Right hindlimb (tissue), 1 donor: ENCODE measurements at places on chromosomes 2 and 18.

DNA sequence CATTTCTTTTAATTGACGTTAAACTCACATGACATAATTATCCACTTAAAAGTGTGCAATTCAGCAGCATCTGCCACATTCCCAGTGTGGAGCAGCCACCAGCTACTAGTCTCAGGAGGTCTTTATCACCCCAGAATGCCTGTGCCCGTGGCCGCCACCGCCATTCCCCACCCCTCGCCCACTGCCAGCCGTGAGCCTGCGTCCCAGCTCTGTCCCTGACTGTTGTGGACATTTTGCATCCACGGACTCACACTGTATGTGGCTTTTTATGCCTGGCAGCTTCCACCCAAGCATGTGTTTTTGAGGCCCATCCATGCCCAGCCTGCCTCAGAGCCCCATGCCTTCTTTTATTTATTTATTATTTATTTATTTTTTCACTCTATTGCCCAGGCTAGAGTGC is 9.2 kb downstream of the BOK start:
- no peak for DNase-seq

DNA sequence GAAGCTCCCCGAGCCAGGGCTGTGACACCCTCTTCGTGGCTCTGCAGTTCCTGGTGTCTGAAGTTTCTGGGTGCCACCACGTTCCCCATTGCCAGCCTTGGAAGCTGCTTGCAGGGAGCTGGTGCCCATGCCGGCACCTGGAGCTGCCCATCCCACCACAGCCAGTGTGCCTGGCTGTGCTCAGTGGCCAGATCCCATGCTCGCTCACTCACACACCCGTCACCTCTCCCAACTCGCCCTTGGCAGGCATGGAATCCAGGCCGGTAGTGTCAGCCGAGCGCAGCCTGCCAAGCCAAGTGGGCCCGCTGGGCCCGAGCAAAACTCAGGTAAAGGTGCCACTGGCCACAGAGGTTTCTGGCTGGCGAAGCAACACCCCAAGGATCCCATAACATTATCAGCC is 370.2 kb downstream of the PTPRM start:
- DNase-seq: no peak

- DNase-seq: no peak
Measured at GRCh38 chr2:149466635-149467034, 120.9 kb downstream of the MMADHC start.

GRCh38 chr18:785242-785641 is 26.8 kb downstream of the YES1 start:
- DNase-seq: no peak

- no peak for DNase-seq
Measured at GRCh38 chr2:194004590-194005206, 1652.3 kb upstream of the SLC39A10 start.

DNA sequence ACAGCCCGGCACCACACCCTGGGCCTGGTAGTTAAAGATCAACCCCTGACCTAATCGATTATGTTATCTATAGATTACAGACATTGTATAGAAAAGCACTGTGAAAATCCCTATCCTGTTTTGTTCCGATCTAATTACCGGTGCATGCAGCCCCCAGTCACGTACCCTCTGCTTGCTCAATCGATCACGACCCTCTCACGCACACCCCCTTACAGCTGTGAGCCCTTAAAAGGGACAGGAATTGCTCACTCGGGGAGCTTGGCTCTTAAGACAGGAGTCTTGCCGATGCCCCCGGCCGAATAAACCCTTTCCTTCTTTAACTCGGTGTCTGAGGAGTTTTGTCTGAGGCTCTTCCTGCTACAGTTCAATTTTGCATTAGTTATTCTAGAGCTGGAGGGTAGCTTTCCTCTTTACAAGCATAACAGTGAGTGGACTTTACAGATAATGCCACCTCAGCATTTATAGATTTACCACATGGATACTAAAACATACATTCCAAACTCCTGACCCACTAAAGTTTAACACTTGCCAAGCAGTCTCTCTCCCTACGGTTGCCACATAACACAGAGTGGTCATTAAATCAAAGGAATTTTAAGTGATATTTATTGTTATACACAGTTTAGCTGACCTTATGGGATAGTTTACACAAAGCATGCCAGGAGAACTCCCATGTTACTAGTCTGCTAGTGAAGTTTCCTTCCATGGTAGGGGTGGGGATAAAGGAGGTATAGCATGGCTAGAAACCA is 101.0 kb downstream of the EVA1A start:
- DNase-seq: no peak

- peak; percentile 54 for DNase-seq
Measured at GRCh38 chr2:45168711-45169338, 159.6 kb upstream of the SIX2 start.

- DNase-seq: no peak
Measured at GRCh38 chr2:131521961-131522781, 5.5 kb upstream of the CCDC74A start.

DNA sequence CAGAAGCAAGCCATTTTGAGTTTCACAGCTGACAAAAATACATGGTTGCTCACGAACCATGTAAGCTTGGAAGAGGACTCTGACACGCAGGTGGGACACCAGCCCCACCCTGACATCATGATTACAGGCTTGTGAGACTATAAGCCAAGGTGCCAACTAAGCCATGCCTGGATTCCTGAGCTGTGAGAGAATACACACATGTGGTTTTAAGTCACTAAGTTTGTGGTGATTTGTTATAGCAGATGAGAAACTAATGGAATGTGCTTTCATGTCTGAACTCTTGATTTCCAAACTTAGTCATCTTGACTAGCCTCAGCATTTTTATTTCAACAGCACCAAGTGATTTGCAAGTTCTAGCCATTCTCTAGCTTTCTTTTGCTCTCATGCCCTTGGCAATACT is 676.1 kb upstream of the CELF4 start:
- no peak for DNase-seq

- no peak for DNase-seq
Measured at GRCh38 chr2:29783666-29784065, 137.7 kb downstream of the ALK start.

GRCh38 chr2:182672466-182673165 is 43.4 kb upstream of the DNAJC10 start:
- no peak for DNase-seq

DNA sequence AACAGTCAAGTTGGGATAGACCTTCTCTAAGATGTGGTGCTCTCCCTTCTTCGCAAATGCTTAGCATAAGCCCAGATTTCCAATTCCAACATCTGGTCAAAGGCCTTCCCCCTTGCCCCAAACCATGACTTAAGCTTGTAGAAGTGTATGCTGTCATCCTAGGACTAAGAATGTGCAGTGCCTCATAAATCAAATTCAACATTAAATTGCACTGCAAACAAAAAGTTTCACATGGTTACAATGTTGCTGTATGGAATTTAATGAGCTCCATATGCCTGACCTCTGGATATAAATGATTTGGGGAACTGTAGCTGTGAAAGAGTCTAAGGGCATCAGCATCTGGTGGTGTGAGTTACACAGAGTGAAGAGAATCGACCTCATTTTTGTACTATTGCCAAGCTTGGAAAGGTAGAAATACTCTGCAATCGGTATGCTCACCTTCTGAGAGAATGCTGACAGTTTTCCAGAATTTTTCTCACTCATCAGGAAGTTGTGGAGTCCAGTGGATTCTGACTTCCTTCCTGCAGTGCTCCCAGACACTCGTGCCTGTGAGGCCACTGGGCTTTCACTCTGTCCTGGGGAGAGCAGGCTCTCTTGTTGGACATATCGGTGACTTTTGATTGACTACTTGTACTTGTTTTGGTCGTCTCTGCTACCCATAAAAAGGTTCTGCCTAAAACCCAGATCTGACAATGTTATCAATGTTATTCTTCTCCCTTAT is 40.6 kb downstream of the FASTKD2 start:
- DNase-seq: peak; percentile 43

GRCh38 chr2:172856606-172857005 is 121.0 kb downstream of the RAPGEF4 start:
- no peak for DNase-seq

GRCh38 chr2:169716238-169716886 is 17.3 kb upstream of the KLHL23 start:
- peak; percentile 61 for DNase-seq

DNA sequence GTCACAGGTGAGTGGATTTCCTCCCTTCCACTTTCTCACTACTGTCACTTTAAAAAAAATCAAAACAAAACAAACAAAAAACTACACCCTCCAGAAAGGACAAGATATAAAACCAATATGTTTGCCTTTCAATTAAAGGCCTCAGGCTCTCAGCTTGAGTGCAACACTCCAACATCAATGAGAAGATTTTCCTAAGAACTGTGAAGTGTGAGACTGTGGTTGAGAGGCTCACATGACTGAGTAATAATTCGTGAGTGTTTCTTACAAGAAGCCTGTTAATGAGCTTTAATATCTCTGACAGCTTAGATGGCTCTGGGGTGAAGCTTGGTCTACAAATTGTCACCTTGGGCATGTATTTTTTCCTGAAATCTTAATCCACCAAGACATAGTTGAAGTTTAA is 216.1 kb downstream of the ETAA1 start:
- DNase-seq: no peak

- DNase-seq: peak; percentile 72
Measured at GRCh38 chr18:5294457-5295230, 882 bp downstream of the ZBTB14 start.

- DNase-seq: no peak
Measured at GRCh38 chr2:130870779-130871178, 34.1 kb downstream of the ARHGEF4 start.

- no peak for DNase-seq
Measured at GRCh38 chr2:11667866-11668637, 1.9 kb downstream of the NTSR2 start.

GRCh38 chr18:703213-703967 is 9.0 kb downstream of the ENOSF1 start:
- no peak for DNase-seq

DNA sequence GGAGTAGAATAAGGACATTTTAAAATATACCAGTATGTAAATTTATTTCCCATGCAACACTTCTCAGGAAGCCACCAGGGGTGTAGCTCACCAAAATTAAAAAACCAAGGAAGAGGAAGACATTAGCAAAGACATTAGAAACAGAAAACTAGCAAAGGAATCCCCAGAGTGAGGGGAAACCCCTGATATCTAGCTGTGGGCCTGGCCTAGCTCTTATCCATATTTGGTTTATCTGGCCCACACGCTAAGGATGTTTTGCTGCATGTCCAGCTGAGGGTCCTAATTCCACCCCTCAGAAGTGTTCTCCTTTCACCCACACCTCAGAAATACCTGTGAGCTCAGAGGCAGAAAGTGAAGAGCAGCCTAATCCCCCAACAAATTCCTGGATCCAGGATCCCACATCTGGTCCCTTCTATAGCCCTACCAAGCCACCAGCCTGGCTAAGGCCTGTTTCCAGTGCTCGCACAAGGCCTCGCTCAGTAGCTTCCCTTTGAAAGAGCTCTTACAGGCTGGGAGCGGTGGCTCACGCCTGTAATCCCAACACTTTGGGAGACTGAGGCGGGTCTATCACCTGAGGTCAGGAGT is 17.4 kb downstream of the OSBPL1A start:
- DNase-seq: no peak

GRCh38 chr2:210839034-210839433 is 282.6 kb downstream of the CPS1 start:
- DNase-seq: no peak

GRCh38 chr2:130381619-130382018 is 25.8 kb downstream of the PTPN18 start:
- DNase-seq: no peak

GRCh38 chr2:55159037-55159651 is 72.9 kb downstream of the CLHC1 start:
- DNase-seq: peak; percentile 47

DNA sequence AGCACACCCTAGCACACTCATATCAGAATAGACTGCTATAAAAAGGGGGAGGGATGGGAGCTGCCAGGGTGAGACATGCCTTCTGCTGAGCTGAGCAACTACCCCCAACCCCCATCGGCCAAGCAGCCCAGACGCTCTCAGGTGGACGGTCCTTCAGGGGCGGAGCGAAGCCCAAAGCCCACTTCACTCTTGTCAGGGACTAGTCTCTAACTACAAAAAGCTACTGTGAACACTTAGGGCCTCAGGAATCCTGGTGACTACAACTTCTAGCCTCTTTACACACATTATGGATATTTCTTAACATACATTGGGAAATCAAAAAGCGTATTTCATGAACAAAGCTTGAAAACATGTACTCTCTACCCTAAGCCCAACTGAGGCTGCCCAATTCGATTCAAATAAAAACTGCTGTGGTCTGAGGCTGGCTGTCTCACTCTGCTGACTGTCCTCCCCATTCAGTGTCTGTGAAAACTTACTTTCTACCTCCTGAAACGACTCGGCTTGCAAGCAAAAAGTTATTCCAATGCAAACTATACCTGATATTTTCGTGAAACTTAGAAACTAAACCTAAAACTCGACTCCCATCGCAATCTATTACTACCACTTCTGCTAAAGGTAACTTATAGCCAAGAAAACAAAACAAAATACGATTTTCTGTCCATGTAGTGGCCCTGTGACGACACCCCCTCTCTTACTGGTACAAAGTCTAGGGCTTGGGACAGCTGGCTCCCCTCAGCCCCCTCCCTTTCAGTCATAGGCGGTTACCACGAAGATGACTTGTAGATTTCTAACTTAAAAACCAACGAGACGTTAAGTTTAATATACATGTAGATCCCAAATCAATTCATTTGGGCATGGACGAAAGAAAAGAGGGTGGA is 1.2 kb downstream of the SERTAD2 start:
- no peak for DNase-seq

- DNase-seq: no peak
Measured at GRCh38 chr2:45586600-45586999, 24.5 kb downstream of the SRBD1 start.

DNA sequence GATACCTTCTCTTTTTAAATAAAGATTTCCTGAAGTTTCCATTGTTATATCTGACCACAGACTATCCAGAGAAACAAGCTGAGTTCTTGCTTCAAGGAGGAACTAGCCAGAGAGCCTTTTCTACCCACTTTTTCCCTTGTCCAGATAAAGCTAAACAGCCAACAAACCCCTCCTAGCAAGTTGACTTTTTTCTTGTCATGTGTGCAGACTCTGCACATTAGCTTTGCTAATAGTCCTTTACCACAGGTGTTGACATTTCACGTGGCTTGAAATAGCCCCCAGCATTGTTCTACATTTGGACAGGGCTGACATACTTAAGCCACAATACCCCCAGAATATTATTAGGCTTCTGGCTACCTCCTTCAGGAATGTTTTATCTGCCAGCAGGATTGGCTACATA is 40.7 kb downstream of the PCBP1 start:
- no peak for DNase-seq

GRCh38 chr2:100359576-100359975 is 37.3 kb upstream of the LONRF2 start:
- DNase-seq: no peak

- DNase-seq: no peak
Measured at GRCh38 chr2:212052412-212053159, 486.0 kb downstream of the ERBB4 start.

DNA sequence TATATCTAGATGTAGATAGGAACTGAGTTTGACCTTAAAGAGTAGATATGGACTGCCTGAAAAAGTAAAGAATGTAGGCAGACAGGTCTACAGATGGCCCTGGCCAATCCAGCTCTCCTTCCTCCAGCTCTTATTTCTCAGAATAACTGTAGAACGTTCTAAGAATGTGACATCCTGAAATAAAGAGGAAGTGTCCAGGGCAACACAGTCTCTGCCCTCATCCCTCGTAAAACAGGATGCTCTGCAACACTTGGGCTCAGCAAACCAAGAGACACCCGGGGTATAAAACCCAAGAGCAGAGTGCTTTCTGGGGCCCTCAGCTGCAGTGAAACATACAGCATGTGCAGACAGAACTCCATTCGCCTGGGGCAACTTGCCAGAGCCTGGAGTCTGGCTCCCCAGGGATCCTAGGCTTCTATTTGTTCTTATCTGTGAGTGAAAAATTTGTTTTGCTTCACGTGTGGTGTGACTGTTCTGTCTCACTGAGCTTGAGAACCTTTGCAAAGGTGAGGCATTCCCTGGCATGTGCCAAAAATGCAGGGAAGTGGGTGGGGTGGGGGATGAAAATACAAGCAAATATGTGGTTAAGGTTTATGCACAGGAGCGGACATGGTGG is 401.0 kb downstream of the SETBP1 start:
- no peak for DNase-seq
